ENCODE measurements at places on chromosomes 2 and 18.

DNA sequence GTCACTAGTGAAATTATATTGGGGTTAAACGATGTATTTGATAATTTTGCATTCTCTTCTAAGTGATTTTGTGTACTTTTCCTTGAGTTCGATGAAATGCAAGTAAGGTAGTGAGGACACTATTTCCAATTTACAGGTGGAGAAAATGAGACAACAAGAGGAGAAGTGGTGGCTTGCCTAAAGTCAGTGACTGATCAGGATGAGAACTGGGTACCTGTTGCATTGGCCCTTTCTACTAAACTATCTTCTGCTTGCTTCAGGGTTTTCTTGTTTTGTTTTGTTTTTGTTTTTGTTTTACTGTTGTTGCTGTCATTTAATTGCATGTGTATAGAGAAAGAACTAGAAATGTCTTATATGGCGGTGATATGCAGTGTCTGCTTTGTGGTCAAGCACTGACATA, 31.4 kb upstream of the FBXO11 start:
- DNase-seq: no peak

DNA sequence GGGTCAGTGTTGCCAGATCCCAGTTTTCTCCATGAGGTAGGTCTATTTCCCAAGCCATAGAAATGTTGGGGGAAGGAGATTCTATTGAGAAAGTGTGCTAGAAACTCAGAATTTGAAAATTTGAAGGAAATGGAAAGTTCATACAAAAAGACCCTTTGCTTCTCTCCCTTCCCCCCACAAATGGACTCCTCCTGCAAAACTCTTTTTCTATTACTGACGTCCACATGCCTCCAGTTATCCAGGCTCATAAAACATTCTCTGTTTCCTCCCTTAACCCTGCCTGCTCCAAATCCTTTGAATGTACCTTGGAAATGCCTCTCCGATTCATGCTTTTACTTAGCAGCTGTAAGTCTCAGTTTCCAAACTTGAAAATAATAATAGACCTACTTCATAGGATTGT, 237.5 kb upstream of the TNP1 start:
- DNase-seq: no peak

DNA sequence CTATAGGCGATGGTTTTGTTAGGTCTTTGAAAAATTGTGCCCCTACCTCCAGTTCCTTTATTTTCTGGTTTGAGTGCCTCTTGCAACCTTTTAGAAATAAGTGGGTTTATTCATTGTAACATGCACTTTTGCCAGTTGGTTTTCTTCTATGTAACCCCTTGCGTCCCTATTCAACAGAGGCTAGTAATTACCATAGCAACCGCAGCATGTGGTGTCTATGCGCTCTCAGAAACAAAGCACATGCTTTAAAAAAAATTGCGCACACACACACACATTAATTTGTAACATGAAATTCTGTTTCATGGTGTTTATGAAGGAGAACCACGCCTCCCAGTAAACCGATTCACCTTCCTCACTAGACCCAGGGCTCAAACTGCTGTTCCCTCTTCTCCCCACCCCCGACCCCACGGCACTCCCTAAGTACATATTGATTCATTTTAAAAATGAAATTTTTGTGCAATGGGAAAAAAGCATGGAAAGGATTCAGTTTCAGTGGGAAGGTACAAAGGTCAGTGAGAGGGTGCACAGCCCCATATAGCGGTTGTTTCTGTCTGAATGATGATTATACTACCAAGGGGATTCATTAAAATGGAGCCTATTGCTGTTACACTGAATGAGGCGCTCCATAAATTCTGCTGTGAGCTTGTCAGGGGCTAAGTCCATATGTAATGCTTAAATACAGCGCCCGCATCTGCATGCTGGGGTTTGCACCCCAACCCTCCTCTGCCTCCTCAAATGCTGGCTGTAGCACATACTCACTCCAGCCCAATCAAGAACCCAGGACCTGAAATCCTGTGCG, 206.9 kb downstream of the ICOS start:
- DNase-seq: no peak

GRCh38 chr2:230411570-230412370, 4.2 kb upstream of the SP100 start:
- no peak for DNase-seq

DNA sequence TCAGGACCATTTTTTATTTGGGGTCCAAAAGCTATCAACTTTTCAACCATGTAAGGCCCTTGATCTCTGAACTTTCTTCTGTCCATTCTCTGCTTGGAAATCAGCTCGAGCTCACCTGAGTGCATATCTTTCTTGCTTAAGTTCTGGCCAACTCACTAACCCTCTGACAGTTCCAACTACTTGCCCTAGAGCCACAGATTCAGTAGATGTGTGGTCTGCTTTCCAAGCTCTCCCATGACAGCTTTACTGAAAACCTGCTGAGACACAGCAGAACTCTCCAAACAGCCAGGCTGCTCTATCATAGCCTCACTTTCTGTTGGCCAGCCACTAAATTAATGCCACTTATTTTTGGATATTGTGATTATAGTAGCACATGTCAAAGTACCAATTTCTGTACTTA, 21.2 kb upstream of the IKZF2 start:
- DNase-seq: no peak

DNA sequence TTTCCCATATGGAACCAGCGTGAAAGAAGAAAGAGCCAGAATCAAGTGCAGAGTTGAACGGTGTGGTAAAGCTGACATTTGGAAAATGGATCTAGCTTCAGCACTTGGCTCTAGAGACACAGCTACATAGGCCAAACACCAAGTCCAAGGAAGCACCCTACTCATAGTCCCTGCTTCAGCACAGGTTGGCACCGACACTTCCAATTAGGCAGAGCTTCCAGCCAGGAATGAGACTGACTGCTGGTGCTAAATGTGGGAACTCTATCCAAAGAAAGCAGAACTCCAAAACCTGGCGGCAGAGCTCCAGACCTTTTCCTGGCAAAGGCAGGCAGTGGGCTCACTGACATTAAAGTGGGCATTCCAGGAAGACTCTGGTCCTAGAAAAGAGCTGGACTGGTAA, 125.4 kb upstream of the CTNNA2 start:
- DNase-seq: no peak

DNA sequence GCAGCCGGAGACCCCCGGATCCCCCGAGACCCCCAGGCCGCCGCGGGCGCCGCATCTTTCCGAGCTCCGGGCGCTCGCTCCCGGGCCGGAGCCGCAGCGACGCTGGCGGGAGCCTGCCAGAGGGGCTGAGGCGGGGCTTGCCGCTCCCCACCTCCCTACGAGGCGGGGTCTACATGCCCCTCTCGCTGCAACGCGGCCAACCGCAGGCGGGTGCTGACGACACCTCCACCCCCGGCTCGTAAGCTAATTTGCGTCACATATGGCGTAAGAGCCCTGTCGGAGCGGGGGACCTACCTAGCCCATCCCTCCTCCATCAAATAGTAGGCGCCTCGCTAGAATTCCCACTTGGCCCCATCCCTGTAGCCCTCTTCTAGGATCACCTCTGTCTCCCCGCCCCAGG, at the start of gene PTPRN:
TSS of gene PTPRN (minus strand) at position 124 of the 400 bp plus-strand sequence. CDS start at position 55, 69 bp downstream.
- DNase-seq: no peak

GRCh38 chr2:230384986-230385385, 31.0 kb upstream of the SP100 start:
- DNase-seq: no peak

GRCh38 chr2:65053199-65053598, 3.0 kb upstream of the CEP68 start:
- DNase-seq: no peak

- DNase-seq: no peak
Observed at GRCh38 chr2:159571540-159572260, 44.6 kb downstream of the BAZ2B start.

GRCh38 chr2:186879312-186879711, 30.3 kb upstream of the ZSWIM2 start:
- DNase-seq: no peak

DNA sequence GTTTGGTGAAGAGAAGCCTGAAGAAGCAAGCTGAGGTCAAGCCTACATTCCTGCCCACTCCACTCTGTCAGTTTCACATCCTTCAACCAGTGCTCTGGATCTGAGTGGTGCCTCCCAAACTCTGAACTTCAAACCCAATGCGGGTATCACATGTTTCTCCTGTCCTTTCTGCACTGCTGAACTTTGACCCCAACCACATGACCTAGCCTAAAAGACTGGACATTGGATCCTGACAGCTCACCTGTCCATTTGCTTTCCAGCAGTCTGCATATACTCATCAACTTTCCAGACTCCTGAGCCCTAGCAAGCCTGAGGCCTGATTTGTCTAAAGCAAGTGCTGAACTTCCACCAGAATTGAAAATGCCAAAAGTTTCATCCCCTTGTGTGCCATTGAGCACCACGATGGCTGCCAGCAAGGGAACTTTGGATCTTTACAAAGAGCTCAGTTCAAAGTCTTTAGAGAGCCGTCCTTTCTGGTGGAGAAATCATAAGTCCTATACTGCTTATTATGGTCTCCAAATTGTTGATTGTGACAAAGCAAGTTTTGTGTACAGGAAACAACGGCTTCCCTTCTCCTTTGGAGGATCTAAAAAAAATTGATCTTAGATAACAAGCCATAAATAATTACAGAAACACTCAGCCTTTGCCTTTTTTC, 37.6 kb upstream of the ITGA6 start:
- DNase-seq: no peak

DNA sequence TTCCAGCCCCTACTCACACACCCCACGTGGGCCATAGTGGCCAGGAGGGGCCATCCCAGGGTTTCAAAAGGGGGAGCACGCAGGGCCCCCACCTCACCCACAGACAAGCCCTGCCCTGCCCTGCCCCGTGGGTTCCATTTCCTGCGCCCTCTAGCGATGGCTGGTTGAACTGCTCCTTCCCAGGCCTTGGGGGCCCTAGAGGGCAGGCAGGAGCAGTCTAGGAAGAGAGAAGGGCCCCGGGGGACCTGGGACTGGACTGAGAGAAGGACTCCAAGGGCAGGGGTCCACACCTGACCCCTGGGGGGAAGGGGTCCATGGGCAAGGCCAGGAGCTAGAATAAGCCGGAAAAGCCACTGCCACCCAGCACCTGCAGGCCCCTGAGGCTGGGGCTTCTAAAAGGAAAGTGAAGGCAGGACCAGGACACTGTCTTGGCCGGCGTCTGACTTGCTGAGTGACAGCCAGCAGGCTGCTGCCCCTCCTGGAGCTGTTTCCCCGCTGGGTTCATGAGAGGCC, 10.1 kb downstream of the CYP26B1 start:
- no peak for DNase-seq

DNA sequence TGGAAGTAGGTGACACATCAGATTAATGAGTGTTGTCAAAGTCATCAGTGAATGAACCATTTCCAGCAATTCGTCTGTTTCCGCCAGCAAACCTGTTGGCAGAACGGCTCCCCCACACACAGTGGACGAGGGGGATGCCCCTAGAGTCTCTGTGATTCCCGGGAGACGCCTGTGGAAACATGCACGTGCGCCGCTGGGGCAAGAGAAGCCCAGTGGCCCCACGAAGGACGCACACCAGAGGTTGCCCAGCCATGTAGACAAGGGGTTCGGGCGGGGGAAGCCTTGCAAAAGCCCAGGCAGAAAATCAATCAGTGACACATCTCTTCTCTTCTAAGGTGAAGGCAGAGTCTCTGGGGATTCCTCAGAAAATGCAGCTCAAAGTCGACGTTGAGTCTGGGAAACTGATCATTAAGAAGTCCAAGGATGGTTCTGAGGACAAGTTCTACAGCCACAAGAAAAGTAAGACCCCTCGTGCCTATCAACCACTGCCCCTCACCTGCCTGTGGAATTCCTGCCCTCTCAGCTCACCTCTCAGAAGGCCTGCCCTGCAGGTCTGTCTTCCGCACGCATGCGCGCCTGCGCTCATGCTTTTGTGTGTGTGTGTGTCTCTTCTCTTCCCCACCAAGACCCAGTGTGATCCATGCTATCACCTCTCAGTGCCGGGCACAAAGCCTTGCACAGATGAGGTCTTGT, 87.1 kb downstream of the INPP5D start:
- no peak for DNase-seq

DNA sequence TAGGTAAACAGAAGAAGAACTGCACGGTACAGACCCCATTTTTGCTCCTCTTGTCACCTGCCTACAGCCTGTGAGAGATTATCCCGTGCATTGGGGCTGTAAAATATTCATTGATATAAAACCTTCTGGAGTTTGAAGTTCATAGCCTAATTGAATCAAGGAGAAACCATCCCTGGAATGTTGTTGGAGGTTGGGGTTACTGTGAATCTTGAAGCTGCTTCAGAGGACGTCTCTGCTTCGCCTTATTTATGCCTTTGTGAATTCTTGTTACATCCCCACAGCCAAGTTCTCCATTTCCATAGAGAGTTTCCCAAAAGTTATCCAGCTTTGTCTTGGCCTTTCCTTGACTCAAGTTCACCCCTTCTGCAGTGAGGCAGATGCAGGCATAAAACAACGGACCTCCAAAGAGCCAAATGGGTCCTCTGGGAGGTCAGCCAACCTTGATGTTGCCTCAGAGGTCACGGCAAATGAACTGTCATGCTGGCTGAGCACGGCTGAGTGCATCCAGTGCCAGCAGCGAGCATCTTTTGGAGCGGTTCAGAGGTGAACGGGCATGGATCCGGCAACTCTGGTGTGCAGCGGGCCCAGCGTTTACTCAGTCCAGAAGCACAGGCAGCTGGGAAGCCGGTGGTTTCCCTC, 317.6 kb downstream of the PRKCE start:
- DNase-seq: no peak

GRCh38 chr18:3500016-3500415, 50.0 kb downstream of the TGIF1 start:
- no peak for DNase-seq

DNA sequence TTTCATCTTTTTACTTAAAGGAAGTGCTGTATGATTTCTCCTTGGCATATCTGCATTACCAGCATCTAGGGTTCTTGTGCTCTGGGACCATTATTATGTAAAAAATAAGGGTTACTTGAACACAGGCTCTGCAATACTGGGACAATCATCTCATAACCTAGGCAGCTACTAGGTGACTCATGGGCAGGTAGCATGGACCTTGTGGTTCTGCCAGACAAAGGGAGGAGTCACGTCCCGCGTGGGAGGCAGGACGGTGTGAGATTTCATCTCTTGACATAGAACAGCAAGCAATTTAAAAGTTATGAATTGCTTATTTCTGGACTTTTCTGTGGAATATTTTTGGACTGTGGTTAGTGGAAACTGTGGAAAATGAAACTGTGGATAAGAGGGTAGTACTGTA, 34.1 kb downstream of the ASAP2 start:
- no peak for DNase-seq

DNA sequence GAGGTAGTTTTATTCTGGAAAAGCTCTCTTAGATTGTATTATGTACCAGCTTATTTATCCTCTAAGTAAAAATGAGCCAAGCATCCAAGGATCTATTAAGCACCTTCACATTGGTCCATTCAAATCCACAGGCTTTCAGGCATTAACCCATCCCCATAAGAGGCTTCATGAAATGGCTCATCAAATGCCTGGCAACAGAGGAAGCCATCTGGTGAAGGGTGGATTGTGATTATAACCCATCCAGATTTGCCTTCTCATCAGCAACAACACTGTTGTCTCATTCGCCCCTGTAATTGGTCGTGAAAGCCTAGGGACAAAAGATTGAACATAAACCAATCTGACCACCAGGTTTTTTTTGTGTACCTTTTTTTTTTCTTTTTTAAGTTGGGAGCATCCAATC, 134.3 kb upstream of the TACR1 start:
- no peak for DNase-seq

- DNase-seq: no peak
Observed at GRCh38 chr2:143841935-143842334, 678.0 kb downstream of the ZEB2 start.

GRCh38 chr18:45687621-45688020, 36.4 kb upstream of the SLC14A1 start:
- no peak for DNase-seq

All from hypothalamus (tissue), 51 donors.